LHCN-M2 (cell line): ENCODE measurements at places on chromosomes 13 and 19. TPM values are rescaled to one million over a fixed set of nuclear protein-coding genes. Genes with fewer than 3 reads are reported as not detected.
A peak's percentile ranks its signal among the peaks of the same experiment; 100 is the strongest.

Gene KCNC3
- not detected in 2 replicates for total RNA-seq

Gene ZNF726
- total RNA-seq: 5.0 and 6.0 TPM in 2 replicates

Gene CGB2
- total RNA-seq: 0.26 TPM in 1 of 2 replicates, not detected in the other

Gene CBLC
- total RNA-seq: not detected in 2 replicates

Gene F10
- 1.1 and 1.4 TPM in 2 replicates for total RNA-seq

Gene ANGPTL8
- total RNA-seq: not detected in 2 replicates

Gene LILRB3
- total RNA-seq: not detected in 2 replicates

Gene FUT1
- not detected in 2 replicates for total RNA-seq

Gene COL4A2
- total RNA-seq: 67.4 and 77.5 TPM in 2 replicates

Gene KIR2DL1
- not detected in 2 replicates for total RNA-seq

Gene RNF126
- total RNA-seq: 73.6 and 88.4 TPM in 2 replicates

Gene HAUS8
- total RNA-seq: 16.3 and 19.8 TPM in 2 replicates

Gene ZNF577
- 4.6 and 6.6 TPM in 2 replicates for total RNA-seq

Gene MTIF3
- 30.8 and 45.4 TPM in 2 replicates for total RNA-seq

Gene WDR88
- not detected in 2 replicates for total RNA-seq

Gene RSPH6A
- total RNA-seq: 0.11 TPM in 1 of 2 replicates, not detected in the other

DNA sequence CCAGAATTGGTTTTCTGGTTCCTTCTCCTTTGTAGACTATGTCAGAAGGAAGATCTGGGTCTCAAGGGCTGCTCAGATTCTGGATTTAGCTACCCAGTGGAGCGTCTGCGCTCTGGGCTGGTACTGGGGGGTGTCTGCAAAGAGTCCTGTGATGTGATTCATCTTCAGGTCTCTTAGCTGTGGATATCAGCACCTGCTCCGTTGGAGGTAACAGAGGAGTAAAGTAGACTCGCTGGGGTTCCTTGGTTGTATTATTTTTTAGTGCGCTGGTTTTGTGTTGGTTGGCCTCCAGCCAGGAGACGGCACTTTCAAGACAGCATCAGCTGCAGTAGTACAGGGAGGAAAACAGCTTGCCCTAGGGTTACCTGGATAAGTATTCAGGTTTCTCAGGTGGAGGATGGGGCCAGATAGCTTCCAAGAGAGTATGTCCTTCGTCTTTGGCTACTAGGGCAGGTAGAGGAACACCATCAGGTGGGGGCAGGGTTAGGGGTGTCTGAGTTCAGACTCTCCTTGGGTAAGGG, 10.4 kb upstream of the KLK15 start:
- no peak for DNase-seq

DNA sequence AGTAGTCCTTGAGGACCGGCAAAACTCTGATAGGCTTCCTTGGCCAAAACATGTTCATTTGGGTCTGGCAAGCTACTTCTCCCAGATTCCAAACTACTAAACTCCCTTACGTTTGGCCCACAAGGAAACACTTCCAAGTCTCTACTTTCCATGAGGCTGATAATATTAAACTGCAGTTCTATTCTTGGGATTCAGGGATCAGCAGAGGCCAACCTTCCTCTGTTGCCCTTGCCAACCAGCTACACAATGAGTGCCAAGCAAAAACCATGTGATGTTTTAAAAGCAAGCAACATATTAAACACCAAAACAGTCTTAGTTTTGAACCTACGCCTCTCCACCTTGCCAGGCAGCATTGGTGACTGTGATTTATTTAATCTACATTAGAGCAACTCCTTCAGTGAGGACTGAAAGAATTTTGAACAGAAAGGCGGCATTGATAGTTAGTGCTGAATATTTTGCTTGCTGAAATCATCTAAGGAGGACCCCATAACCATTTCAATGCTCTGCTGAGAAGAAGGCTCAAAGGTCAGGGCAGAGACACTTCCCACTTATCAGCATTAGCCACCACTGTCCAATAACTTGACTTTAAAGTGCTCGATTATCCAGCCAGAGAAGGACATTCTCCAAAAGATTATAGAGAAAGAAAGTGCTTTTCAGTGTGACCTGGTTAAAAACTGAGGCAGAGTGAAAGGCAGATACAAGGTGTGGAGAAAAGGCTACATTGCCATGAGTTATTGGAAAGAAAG, 287.1 kb downstream of the TBC1D4 start:
- DNase-seq: no peak

GRCh38 chr13:20525601-20526544, at the start of gene CRYL1:
Gene CRYL1, minus strand, starts transcription at chr13:20525857. Its CDS starts 63 bp downstream, at chr13:20525794.
- DNase-seq: peak; percentile 69

DNA sequence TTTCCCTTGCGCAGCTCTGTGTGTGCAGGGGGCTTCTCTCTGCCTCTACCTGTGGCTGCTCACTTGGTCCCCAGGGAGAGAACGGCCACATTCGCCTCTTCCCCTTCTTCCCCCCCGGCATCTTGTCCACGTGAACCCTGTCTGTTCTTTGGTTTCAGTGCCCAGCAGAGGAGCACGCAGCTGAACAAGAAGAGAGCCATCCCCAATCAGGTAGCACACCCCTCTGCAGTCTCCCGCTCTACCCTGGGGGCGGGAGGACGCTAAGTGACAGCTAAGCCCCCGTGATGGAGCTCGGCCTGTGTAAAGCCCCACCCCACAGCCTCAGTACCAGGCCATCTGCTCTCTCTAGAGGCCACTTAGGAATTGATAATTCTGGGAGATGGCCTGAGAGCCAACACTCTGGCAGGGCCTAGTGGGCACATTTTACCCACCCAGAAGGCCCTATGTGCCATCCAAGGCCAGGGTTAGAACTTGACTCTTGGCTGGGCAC, 30.2 kb downstream of the TMED1 start:
- DNase-seq: no peak

GRCh38 chr13:59263531-59263930, 900.2 kb downstream of the DIAPH3 start:
- no peak for DNase-seq

DNA sequence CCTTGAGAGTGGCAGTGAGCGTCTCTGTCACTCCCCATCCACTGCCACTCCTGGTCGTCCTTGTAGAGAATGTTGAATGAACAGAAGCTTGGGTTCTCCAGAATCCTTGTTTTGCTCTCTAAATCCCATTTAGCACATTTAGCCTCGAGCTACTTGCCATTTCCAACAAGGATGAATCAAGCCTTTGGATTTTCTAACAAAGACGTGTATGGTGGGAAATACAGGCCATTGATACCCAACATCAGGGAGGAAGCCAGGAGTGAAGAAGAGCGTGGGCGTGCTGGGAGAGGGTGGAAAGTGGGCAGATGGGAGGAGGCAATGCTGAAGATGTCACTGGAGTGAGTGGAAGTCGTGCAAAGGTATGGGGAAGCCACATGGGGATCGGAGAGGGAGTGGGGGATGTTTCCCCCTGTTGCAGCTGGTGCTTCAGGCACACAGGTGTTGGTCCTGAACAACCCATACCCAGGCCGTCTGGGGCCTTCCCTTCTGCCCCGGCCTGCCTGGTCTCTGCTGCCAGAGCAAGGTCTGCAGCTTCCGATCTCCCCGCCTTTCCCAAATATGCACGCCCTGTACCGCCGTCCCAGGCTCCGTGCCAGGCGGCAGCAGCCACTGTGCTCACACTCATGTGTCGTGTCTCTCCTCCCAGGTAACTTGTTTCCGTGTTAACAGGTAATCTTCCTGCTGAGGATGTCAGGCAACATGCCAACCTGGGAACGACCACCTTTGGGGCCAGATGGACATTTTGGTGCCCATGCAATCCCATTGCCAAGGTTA, 48.7 kb downstream of the ZIC5 start:
- no peak for DNase-seq

DNA sequence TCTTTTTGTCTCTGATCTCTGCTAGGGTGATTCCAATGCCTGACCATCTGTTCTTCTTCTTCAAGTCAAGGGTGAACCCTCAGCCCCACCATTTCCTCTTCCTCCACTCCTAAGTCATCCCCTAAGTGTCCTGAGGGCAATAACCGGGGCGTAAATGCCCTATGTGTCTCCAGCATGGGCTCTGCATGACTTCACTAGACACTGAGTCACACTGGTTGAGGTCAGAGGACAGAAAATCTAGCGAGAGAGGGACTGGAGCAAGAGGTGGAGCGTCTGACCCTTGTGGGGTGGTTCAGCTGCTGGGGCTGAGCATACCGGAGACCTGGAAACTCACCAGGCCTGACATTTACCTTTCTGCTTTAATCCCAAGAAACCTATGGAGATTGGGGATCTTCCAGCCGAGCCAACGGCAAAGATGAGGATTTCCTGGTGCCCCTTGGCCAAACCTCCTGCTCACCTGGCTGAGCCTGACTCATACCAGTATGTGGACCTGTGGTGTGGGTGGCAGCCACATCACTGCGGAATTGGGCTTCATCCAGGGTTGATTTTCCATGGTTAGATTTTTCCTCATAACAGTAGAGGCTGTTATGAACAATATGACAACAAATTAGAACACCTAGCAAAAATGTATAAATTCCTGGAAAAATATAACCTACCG, 26.9 kb downstream of the SCGB2B2 start:
- DNase-seq: no peak

DNA sequence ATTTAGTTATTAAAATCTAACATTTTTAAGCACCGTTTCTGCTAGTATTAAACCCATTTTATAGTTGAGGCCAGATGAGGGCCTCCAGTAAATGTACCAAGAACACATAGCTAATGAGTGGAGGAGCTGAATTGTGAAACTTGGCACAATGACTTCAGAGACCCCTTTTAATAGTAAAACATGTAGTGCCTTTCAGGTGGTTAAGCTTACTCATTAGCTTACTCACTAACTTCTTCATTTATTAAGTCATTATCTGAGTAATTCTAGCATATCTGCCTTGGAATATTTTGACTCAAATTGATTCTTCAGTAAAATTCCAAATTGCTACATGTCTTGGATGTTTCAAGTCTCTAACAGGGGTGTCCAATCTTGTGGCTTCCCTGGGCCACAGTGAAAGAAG, 735.2 kb downstream of the LIG4 start:
- DNase-seq: no peak

GRCh38 chr19:13401388-13401787, 104.9 kb downstream of the CACNA1A start:
- peak; percentile 81 for DNase-seq

DNA sequence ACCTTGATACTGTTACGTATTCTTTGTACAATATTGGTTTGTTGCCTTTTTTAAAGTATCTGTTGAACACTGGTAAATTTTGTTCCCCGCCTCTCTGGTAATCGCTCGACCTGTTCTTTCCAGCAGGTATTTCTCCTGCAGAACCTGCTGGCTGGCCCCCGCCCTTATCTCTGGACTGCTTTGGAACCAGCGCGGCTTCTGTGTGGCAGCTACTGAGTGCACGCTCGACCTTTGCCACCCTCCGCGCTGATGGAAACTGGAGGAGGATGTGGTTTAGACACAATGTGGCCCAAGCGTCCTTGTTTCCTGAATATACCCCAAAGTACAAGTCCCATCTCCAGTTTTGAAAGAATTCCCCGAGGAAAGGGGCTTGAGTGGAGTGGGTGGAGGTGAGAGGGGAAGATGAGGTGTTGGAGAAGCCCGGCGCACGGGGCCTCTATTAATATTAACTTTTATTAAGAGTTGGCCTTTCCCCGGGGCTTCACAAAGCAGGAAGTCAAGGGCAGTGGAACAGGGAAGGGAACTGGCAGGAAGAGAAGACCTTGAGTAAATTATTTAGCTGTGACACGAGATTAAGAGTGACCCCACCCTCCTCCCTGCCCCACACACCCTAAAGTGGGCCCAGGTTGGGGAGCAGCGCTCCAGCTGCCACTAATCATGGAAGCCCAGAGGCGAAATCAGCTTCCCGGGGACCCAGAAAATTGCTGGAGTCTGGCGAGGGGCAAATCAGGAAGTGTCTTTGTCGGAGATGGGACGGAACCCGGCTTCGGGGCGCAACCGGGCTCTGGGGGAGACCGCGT, 16.0 kb downstream of the CDX2 start:
- DNase-seq: no peak

- DNase-seq: no peak
These were observed 175.7 kb downstream of the FGF9 start for GRCh38 chr13:21846605-21847004.

DNA sequence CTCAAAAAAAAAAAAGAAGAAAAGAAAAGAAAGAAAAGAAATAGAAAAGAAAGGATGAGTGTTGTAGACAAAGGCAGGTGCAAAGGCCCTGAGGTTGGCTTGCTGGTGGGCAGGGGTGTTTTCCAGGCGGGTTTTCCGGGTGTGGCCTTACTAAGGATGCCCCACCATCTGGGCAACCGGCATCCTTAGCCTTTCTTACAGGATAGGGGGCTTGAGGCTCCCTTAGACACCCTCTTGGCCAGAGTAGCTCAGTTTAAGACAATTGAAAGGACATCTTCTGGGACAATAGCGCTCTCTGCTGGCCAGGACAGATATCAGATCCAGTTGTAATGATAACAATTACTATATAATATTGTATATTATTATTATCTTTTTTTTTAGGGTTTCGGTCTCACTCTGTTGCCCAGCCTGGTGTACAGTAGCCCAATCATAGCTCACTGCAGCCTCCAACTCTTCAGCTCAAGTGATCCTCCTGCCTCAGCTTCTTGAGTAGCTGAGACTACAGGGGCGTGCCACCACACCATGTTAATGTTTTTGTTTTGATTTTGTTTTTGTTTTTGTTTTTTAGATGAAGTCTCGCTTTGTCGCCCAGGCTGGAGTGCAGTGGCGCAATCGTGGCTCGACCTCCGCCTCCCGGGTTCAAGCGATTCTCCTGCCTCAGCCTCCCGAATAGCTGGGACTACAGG, 1.4 kb upstream of the QTRT1 start:
- DNase-seq: peak; percentile 55

DNA sequence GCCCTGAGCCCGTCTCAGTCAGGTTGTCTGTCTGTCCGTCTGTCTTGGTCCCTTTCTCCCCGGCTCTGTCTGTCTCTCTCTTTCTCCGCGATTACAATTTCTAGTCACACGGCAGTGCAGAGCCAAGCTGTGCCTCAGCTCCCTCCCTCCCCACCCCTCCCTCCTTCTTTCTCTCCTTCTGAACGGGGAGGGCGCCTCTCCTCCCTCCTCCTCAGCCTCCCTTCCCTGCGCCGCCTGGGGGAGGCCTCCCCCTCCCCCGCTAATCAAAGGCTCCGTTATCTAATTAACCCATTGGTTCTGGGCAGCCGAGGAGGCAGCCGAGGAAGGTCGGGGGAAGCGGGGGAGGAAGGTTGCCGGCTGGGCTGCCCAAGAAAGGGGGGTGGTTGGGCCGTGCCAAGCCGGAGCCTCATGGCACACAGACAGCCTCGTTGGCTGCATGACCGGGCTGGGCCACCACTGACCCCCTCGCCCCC, 16.5 kb downstream of the LRRC4B start:
- DNase-seq: no peak

DNA sequence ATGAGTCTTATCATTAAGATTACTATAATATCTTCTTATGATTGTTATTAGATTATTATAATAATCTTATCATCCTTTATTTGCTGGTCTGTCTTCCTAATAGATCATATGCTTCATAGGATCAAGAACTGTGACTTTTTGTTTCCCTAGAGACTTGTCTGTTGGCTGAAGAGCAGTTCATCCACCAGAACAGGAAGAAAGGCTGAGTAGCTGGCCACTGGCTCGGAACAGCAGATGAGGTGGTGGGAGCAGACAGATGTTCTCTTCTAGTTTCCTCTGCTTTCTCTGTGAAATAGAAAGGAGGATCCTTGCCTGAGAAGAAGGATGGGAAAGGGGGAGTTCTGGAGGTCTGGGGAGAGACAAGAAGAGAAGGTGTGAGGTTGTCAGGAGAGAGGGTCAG, 120.0 kb downstream of the CCNA1 start:
- no peak for DNase-seq

- no peak for DNase-seq
These were observed 152.6 kb upstream of the VSTM2B start for GRCh38 chr19:29372921-29373797.
